ENCODE measurements at places on chromosomes 16 and 17. TPM values are rescaled to one million over a fixed set of nuclear protein-coding genes. Genes with fewer than 3 reads are reported as not detected.

DNA sequence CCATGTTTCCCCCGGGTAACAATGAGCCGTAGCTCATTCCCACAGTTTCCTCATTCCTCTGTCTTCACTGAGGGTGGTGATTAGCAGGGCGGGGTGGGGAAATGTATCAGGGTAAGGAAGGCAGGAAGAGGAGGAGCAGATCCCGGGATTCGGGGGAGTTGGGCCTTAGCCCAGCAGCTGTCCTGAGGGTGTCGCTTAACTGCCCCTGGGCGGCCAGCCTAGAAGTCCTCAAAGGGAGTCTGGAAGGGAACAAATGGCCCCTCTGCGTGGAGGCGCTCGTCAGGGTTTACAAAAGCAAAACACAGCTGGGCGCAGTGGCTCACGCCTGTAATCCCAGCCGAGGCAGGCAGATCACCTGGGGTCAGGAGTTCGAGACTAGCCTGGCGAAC lies 14.3 kb downstream of the MLYCD start:
- DNase-seq: no peak

DNA sequence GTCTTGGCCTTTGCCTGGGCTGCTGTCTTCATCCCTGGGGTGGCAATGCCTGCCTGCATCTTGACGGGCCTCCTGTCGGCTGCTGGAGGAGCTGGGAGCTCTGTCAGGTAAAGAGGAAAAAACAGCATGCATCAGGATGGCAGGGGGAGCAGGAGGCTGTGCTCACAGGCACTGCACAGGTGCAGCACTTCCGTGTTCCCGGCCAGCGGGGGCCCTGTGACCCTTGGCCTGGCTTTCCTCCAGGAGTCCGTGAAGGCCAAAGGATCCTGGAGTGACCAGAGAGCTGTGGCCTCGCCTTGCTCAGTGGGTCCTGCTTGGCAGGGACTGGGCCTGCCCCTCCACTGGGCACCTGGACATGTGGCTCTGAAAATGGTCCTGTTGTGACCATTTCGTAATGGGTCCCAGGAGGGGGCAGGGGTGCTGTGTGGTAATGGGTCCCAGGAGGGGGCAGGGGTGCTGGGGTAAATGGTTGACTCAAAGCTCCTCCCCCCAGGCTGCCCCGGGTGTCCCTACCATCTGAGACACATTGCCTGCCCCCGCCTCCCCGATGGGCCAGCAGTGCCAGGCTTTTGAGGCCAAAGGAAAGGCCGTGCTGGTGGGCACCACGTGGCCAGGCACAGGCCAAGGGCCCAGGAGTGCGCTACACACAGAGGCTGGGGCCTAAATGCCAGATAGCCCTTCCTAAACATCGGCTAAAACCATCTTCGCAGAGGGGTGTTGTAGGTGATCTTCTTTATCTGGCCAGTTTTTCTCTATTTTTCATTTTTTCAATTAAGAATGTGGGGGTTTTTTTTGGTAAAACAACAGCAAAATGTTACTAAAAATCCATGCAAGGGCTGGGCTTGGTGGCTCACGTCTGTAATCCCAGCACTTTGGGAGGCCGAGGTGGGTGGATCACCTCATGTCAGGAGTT lies 4.0 kb upstream of the FASN start:
- DNase-seq: no peak

DNA sequence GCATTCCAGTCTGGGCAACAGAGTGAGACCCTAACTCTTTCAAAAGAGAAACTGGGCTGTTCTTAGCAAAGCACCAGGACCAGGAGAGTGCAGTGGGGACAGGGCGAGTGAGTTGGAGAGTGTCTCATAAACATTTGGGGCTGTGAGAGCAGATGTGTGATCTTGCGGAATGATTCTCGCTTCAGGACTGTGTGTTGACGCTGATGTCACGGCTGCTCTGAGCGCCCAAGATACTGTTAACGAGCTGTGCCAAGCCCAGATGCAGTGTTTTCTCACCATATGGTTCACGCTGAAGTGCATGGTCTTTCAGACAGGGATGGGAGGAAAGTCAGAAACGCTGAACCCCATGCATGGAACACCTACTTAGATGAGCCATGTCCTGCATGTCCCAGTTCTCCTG lies 438.2 kb downstream of the HS3ST4 start:
- DNase-seq: no peak

- DNase-seq: peak; percentile 39
Measured at GRCh38 chr17:79082311-79083190, 7.9 kb downstream of the ENGASE start.

DNA sequence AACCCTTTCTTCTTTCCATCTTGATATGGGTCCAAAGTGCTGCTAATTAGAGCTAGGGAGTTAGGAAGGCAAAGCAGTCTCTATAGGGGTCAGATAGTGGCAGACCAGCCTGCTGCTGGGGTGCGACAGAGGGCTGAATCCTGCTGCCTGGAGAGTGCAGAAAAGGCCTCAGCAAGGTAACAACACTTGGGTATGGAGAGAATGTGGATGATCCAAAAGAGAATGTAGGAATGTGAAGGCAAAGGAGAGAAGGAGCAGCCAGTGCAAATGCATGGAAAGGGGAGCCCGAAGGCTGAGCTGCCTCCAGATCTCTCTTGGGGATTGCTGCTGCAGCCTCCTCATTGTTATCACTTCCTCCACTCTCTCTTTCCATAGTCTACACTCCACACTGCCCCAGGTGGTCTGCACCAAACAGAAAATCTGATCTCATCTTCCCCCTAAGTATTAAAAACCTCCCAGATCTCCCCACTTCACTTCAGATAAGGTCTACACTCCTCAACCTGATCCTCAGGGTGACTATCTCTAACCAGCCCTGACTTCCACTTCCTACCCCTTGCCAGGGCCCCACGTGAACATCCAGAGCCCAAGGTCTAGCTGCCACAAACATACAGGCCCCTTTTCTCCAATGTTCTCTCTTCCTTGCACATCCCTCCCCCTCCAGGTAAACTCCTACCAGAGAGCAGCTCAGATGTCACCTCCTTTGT lies 28.8 kb downstream of the TOM1L2 start:
- DNase-seq: no peak

DNA sequence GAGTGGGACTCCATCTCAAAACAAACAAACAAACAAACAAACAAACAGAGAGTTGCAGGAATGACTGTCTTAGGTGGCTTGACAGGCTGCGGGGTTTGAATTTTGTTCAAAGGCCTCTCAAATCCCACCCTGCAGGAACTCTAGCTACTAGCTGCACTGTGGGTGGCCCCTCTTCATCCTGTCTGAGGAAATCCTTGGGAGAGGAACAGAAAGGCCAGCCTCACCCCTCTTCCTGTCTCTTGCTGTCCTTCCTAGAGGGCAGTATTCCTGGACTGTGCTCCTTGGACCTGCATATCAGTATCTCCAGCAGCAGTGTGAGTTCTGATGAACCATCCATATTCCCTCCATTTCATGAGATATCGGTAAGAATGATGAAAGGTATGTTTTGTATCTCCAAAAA lies 2.0 kb upstream of the CCDC92B start:
- no peak for DNase-seq

- peak; percentile 66 for DNase-seq
Measured at GRCh38 chr16:28990375-28991040, 5.7 kb downstream of the LAT start.

The WIPF2 gene
- total RNA-seq: 4.2 TPM

GRCh38 chr16:883781-884180 lies 83.2 kb upstream of the GNG13 start:
- DNase-seq: no peak

The SEC14L1 gene
- 27.6 TPM for total RNA-seq

GRCh38 chr16:84324434-84325262 lies 30.0 kb downstream of the WFDC1 start:
- DNase-seq: no peak

The ORMDL3 gene
- 20.9 TPM for total RNA-seq

DNA sequence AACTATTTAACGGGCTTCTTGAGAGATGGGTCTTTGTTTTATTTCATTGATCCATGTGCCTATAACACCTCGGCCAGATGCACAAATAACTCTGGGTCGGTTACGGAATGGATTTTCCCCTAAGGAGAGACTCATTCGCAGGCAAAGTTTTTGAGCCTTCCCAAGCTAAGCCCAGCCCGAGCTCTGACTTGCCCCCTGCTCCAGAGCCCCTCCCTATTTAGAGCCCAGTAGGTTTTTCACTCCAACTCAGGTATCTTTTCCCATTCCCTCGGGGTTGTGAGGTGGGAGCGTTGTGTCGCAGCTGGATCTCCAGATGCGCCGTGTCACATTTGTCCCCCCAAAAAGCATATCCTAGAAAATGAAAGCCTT lies 812 bp upstream of the MYOCD start:
- DNase-seq: no peak

GRCh38 chr16:81286190-81286589 lies 28.6 kb upstream of the GAN start:
- no peak for DNase-seq

- DNase-seq: no peak
Measured at GRCh38 chr17:497241-498034, 144.8 kb upstream of the RPH3AL start.

The HAP1 gene
- total RNA-seq: not detected

The KIF1C gene
- 64.3 TPM for total RNA-seq

DNA sequence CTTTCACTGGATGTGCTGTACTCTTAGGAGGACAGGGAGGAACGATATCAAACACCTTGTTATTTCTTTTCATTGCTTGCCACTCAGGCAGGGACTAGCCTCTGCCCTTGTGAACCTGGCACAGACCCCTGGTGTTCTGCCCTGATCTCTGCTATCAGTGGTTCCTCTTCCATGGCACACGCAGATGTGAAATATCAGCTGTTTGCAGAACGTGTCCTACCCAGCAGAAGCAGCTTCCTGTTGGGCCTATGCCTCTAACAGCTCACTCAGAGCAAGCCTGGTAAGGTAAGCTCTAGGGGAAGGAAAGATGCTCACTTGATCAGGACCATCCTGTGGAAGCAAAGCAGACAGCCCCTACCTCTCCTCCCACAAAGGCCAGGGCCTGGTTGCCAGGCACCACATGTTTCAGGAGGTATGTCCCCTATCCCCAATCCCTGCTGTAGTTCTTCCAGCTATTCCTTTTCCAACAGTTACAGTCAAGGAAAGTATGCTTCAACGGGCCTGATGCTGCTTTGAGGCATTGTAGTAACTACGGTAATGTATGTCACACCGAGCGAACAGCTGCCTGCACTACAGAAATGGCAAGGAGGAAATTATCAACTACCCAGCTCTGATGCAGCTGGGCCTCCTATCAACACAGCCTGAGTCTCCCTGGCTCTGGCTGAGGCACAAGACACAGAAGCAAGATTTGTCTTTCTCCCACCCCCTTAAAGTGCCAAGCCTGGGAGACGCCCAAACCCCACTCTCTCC lies 41.3 kb upstream of the GFOD2 start:
- no peak for DNase-seq

DNA sequence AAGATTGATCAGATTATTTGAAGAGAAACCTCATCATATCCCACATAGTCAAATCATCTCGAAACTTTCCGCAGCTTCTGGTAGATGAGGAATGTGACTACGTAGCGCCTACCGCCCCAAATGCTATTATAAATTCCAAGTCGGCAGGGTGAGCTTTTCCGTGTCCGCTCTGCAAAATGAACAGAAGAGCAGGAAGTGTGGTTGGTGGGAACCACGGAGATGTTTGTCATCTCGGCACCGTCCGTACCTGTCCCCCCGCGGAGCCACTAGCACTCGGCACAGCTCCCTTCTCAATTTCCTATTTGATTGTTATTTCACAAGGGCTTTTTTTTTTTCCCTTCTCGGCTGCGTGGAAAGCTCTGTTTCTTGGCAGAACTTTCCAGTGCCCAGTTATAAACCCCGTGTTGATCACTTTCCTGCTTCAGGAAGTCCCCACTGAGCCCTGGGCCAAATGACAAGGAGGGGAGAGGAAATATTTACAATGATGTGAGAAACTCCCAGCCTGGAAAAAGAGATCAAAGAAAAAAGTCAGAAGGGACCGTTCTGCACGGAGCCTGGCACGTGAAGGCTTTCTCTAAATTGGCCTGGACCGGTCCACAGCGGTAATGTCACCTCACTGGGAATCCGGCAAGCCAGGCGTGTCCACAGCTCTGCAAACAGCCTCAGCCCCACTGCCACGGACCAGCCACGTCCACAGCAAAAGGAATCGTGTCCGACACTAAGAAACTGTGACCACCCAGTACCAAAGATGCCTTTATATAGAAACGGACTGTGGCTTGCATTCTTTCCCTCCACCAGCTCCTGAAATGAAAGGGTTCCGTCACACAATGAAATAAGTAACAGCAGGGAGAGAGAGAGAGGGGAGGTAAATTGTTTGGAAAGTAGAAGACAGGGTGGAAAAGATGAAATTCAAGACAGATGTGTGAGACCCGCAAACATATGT lies 65.0 kb downstream of the MRM3 start:
- DNase-seq: no peak

- no peak for DNase-seq
Measured at GRCh38 chr17:42901535-42902229, 1.1 kb downstream of the G6PC1 start.

DNA sequence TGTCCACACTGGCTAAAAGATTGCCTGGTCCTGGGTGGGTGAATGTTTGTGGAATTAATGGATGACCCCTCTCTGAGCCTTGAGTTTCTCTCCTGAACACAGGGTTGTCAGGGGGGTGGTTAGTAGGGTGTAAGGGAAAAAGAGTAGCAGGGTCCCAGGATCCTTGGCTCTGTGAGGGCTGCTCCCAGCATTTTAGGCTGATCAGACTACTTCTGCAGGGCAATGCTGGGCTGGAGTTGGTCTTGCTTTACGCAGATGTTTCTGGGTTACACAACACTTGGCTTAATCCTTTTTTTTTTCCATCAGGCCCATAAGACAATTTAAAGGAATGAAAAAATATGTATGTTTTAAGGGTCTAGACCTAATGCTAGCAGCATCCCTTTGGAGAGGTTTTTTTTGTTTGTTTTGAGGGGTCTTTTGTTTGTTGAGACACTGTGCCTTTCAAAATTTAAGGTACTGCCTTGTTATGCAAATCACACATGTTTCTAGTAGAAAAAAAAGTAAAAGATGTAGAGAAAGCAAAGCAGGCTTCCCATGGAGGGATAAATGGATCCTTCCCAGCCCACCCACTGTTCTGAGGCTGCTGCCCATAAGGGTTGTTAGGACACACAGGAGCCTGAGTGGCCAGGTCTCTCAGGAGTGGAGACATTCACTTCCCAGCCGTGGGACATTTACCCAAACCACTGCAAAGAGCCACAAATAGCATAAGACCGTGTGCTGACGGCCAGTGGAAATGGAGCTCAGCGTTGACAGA lies 225.6 kb upstream of the HSBP1 start:
- DNase-seq: no peak

The NLRC3 gene
- total RNA-seq: 0.11 TPM

The DHRS7C gene
- not detected for total RNA-seq

DNA sequence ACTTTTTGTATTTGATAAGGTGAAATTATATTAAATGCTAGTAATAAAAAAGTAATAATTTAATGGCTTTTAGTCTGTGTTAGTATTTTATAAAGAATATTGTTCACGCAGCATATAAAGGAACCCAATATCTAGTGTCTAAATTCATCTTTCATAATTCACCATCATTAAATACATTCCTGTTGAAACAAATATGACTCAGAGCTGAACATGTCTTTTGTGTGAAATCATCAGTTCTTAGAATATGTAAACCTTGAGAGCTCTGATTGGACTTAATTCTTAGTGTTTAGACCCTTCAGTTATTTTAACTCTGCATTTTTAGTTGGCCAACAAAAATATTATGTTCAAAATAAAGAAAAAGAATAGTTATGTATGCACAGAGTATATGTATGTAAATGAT lies 71.8 kb downstream of the ABHD15 start:
- no peak for DNase-seq

All from HT1080 (cell line).